ENCODE measurements at places on chromosomes 6 and 20.
A peak's percentile ranks its signal among the peaks of the same experiment; 100 is the strongest.

DNA sequence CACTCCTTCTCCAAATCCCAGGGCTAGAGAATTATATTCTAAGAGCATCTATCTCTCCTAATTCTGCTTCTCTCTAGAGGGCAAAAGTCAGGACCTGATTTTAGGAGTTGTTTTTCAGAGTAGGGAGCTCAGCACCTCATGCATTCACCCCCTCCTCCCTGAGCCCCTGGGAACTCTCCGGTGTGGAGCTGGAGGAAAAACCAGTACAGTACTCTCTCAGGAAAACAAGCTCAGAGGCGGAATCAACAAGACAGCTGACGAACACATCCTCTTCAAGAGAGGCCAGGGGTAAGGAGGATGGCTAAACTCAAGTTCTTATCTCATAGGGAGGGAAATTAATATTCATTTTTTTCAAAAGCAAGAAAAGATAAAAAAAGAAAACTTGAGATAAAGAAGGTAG is 120.1 kb upstream of the CDYL start:
- no peak for DNase-seq

DNA sequence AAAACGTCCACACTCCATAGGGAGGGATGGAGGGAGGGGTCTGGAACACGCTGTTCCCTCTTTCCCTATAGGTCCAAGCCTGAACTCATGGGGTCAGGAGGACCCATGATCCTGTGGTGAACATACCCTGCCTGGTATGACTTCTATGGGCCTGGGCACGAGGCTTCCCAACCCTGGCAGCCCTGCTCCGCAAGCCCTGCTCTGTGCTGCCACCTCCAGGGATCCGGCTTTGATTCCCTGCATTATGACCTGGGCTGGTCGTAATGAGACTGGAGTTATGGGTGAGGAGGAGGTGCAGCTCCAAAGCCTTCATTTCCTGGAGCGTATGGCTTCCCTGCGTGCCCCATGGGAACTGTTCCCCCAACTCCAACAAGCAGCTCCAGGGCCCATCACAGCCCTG is 54.9 kb downstream of the CDH22 start:
- peak; percentile 13 for DNase-seq

DNA sequence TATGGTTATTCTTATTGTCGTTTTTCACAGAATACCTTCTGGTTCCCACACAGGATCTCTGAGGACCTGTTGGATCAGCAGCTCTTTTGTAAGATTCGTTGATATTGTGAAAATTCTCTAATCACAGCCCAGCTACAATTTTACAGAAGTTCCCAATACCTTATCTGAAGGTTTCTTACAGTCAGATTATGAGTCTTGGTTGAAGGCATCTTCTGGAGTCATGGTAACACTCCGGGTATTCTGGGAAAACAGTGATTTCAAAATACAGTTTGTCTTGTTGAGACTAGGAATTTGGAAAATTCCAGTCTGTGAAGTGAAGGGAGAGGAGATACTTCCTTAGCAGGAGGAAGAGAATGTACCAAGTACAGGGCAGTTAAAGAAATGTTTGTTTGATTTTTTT is 22.2 kb upstream of the HLA-C start:
- DNase-seq, result no peak

DNA sequence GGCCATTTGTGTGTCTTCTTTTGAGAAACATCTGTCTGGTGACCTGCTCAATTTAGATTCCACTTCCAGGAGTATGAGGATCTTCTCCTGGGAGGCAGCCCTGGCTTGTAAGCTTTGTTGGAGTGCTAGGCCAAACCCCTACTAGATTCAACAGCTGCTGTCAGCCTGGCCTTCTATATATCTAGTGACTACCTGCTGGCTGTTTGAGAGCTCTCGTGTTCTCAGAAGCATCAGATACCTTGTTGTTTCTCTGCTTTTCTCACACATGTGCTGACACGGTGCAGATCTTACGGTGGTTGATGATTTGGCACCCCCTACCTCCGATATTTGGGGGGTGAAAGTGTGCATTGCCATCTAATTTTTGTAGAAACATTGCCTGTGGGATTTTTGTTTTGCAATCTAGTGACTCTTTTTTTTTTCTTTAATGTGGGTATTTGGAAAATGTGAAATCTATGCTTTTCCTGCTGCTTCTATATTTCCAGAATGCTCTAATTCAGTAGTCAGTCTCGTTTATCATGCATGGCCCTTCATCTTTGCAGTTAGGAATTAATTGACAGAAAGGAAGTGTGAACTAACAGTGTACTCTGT is 4.7 kb downstream of the CCN2 start:
- DNase-seq, result peak; percentile 78

DNA sequence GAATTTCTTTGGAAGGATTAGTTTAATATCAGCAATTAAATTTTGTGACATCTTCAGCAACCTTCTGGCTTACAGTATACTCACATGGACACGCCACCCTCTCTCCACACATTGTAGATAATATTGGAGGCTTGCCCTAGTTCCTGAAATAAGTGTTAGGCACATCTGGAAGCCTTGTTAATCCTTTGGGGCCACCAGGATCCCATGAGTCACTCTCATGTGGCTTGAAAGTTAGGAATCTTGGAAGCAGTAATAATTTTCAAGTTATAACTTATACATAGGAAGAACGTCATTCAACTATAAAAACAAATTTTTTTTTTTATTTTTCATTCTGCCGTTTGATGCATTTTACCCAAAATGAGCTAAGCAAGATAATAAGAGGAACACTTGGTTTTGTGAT is 20.5 kb downstream of the LAMA4 start:
- peak; percentile 88 for DNase-seq

DNA sequence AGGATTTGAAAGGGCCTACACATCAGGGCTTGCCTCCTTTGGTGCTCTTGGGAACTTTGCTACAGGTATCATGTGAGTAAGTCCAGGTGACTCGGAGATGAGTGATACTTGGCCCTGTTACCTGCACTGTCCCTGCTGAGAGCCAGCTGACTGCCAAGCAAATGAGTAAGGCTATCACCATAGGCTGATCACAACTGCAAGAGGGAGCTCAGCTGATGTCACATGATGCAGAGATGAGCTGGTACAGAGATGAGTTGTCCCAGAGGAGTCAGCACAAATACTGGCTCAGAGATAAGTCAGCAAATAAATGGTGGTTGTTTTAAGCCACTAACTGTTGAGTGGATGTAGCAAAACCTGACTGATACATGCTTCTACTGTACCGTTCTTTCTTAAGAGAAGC is 41.4 kb downstream of the LAMP5 start:
- no peak for DNase-seq

DNA sequence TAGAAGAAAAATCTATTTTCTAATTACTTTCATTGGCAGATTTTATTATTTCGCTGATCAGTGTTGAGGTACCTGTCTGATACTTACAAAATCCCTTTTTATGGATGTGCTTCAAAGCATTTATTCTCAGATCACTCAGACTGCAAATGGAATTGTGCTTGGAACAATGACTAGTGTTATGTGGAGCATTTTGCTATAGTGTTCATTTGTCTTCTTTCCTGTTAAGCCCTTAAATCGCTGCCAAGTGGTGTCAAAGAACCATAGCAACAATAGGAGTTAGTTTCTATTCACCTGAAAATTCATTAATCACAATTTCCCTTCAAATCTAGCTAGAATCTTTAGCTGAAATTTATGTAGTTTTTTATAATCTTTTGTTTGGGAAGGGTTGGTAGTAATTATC is 29.8 kb downstream of the SMPDL3A start:
- DNase-seq, result no peak

DNA sequence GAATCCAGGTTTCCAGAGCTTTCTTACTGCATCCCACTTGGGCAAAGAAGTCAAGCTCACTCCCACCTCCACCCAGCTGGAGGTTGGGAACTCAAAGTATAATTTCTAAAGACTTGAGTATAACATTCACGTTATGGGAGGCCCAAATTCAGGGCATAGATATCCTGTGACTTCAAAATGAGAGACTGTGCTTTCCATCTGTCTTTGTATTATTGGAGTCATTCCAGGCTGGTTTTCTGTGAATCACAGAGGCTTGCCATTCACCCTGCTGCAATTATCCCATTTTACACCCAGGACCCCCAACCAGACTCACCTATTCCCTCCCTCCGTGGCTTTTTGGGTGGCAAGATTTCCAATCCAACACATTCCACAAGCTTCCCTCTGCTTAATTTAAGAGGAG is 19.3 kb upstream of the SRC start:
- no peak for DNase-seq

- no peak for DNase-seq
These were observed 32.9 kb downstream of the TAF4 start for GRCh38 chr20:62032609-62033368.

All from dermis blood vessel endothelial cell (primary cell).